RWPE2 (cell line): ENCODE measurements at places on chromosomes 7 and 10.

DNA sequence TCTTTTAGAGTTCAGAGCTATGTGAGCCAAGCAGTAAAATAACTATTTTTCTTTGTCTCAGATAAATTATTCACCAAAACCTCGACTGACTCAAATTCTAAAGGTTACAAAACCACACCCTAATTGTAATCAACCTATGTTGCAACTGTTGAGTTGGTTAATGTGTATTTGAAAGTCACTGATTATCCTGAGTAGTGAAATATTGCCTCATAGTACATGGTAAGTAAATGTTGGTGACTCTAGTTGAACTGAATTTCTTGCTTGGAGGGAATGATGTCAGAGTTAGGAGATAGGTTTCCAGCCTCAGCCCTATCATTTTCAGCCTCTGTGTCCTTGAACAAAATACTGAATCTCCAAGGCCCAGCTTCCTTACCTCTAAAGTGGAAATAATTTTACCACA is 3.0 kb upstream of the CYP2C18 start:
- no peak overlapping the region for H3K4me3 ChIP-seq
- no peak for DNase-seq
- no peak overlapping the region for H3K27ac ChIP-seq

DNA sequence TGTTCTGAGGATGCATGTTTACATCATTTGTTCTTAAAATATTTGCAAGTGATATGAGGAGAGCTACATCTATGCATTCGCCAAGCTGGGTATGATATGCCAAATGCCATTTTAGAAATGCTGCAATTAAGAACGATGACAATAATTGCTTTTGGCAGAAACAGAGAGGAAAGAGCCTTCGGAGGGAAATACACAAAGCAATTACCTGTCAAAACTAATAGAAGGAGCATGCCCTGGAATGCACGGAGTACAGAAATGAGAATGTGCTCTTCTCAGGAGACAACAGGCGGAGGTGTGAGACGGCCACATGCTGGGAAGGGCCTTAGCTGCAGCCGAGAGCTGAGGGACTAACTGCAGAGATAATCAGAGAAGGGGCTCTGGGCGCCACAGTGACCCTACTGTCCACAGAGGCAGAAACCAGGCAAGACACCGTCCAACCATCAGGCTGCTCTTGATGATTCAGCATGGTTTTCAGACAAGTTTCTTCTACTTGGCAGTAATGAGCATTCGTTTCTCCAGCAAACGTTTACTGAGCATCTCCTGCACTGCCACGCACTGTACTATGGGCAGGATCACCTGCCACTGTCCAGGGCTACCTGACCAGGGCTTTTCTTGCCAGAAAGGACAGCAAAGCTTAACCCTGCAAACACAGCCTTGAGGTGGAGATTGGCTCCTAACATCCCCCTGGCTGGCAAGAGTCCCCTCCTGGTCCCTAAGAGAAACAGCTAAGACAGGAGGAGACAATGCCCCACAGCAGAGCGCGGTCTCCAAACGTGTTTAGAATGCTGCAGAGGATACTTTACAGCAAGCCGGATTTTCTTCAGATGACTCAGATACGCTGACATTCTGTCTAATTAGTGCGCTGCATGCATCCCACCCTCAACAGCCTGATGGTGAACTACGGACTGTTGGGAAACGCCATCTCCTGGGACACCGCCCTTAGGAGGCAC is 18.1 kb downstream of the VIPR2 start:
- no peak for DNase-seq
- no peaks in the 10 kb centered on the region for H3K27me3 ChIP-seq
- no peak overlapping the region for H3K27ac ChIP-seq
- H3K4me1 ChIP-seq = no peaks in the 10 kb centered on the region
- no peak overlapping the region for H3K4me3 ChIP-seq

DNA sequence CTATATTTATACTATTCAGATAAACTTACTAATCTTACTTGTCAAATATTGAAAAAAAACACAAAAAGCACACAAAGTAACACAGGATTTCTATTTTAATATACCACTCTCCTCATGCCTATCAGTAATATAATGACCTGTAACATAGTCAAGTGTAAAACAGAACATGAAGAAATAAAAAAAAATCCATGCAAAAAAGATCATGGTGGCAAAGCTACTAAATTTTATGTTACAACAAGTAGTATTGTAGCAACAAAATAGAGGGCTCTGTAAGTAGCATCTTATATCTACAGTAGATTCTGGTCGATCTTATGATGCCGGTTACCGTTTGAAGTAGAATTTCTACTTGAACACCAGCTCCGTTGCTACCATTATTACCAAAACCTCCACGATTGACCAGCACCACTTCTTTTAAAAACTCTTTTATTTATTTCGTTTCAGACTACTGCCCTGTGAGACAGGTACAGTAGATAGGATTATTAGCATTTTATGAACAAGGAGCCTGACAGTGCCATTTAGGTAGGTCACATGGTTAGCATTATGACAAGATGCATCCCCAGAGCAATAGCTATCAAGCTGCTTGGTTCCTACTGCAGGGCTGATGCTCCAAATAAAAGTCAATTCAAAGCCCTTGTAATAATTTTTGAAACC is 2.1 kb downstream of the CPED1 start:
- H3K4me3 ChIP-seq = no peak overlapping the region
- no peaks in the 10 kb centered on the region for H3K36me3 ChIP-seq
- no peak overlapping the region for H3K27ac ChIP-seq
- no peaks in the 10 kb centered on the region for H3K27me3 ChIP-seq

- no peak overlapping the region for H3K4me3 ChIP-seq
- DNase-seq = no peak
- H3K27ac ChIP-seq = no peak overlapping the region
- no peaks in the 10 kb centered on the region for H3K36me3 ChIP-seq
- H3K27me3 ChIP-seq = no peaks in the 10 kb centered on the region
- H3K4me1 ChIP-seq = peaks cover 17% of the 10 kb centered on the region
These were observed 23.7 kb upstream of the C10orf105 start for GRCh38 chr10:71743089-71743838.

DNA sequence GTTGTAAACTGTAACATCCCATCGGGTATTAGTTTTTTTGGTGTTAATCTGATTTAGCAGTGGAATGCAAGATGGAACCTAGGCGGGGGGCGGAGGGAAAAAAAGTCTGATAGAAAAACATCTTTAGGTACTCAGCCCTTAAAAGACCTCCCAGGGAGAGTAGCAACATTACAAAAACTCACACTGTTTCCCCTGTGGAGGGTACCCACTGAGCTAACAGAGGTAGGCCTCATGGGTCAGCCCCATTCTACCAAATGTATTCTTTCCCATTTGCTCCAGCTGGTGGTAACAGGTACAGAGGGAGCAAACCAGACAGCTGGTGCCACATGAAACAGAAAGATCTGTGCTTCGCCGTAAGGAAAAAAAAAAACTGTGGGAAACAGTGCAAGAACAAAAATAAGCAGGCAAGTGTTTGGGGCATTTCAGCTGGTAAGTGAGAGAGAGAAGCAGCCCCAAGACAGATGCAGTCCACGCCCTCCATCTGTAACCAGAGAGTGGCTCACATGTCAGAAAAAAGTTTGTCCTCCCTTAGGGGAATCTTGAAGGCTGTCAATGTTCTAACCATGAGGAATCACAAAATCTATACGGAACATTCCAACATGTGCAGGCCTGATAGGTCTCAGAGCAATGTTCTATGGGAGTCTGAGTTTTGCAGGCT is 65.3 kb downstream of the HOXA1 start:
- no peak overlapping the region for H3K27ac ChIP-seq
- no peak for DNase-seq
- no peak overlapping the region for H3K4me3 ChIP-seq
- no peaks in the 10 kb centered on the region for H3K36me3 ChIP-seq
- peaks cover 10% of the 10 kb centered on the region for H3K4me1 ChIP-seq

DNA sequence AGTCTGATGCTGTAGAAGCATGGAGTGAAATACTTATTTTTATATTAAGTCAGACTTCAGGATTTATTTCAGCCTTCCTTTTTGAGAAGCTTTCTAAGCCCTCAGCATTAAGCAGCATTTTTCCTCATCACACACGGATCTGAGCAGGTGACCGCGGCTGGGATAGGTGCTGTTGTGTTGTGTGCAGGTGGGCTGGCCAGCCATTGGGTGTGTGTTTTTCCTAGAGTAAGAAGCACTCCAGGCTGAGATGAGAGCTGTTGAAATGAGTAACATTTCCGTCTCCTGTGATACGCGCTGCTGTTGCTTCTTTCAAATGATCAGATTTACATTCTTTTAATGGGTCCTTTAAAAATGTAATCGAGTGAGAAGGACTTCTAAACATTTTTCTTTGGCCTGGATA is 63.9 kb downstream of the INSYN2A start:
- DNase-seq = no peak
- peaks cover 36% of the 10 kb centered on the region for H3K36me3 ChIP-seq
- H3K4me3 ChIP-seq = no peak overlapping the region
- H3K27ac ChIP-seq = no peak overlapping the region
- H3K27me3 ChIP-seq = no peaks in the 10 kb centered on the region
- H3K4me1 ChIP-seq = no peaks in the 10 kb centered on the region

DNA sequence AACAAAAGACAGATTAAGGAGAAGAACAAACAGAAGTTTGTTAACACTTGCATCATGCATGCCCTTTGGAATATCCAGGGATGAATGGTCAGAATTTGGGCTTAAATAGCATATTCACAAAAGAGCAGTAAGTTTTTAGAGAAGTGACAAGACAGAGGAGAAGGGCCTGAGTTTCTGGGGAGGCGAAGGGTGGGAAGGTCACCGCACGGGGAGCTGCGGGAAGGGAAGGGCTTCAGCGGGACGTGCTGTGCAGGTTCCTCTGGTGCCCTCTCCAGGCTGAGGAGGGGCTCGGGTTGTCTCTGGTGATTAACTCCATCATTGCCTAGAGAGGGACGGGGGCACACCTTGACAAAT is 10.4 kb upstream of the ZNF22 start:
- no peak overlapping the region for H3K27ac ChIP-seq
- DNase-seq = no peak
- H3K4me1 ChIP-seq = no peaks in the 10 kb centered on the region
- H3K4me3 ChIP-seq = no peak overlapping the region
- no peaks in the 10 kb centered on the region for H3K27me3 ChIP-seq

- H3K27me3 ChIP-seq = no peaks in the 10 kb centered on the region
- H3K4me1 ChIP-seq = peaks cover 26% of the 10 kb centered on the region
- peaks cover 22% of the 10 kb centered on the region for H3K36me3 ChIP-seq
These were observed 179.6 kb downstream of the ADK start for GRCh38 chr10:74330646-74331045.

GRCh38 chr7:112161253-112162141 is 44.7 kb downstream of the DOCK4 start:
- no peak overlapping the region for H3K4me3 ChIP-seq
- H3K36me3 ChIP-seq = peaks cover 3% of the 10 kb centered on the region; the same call in 1 of the 2 replicates
- DNase-seq = no peak
- H3K27ac ChIP-seq = no peak overlapping the region
- H3K4me1 ChIP-seq = peaks cover 26% of the 10 kb centered on the region

GRCh38 chr7:2115760-2116447 is 116.8 kb downstream of the MAD1L1 start:
- H3K27me3 ChIP-seq = no peaks in the 10 kb centered on the region
- H3K36me3 ChIP-seq = no peaks in the 10 kb centered on the region
- peak overlapping the region; percentile 39 for H3K27ac ChIP-seq
- H3K4me1 ChIP-seq = peaks cover 28% of the 10 kb centered on the region
- H3K4me3 ChIP-seq = no peak overlapping the region
- no peak for DNase-seq

- DNase-seq = no peak
- H3K4me1 ChIP-seq = peaks cover 8% of the 10 kb centered on the region
- no peaks in the 10 kb centered on the region for H3K27me3 ChIP-seq
- H3K27ac ChIP-seq = no peak overlapping the region
- no peaks in the 10 kb centered on the region for H3K36me3 ChIP-seq
These were observed 570 bp upstream of the PRTFDC1 start for GRCh38 chr10:24952707-24953645.

- H3K4me1 ChIP-seq = no peaks in the 10 kb centered on the region
- DNase-seq = no peak
- H3K27me3 ChIP-seq = no peaks in the 10 kb centered on the region
- no peak overlapping the region for H3K27ac ChIP-seq
These were observed 13.7 kb downstream of the AGR2 start for GRCh38 chr7:16791071-16791470.
